ENCODE measurements at places on chromosomes 4 and X.

- no peak for DNase-seq
These were observed 261.1 kb upstream of the PLCXD1 start for GRCh38 chrX:19912-20571.

DNA sequence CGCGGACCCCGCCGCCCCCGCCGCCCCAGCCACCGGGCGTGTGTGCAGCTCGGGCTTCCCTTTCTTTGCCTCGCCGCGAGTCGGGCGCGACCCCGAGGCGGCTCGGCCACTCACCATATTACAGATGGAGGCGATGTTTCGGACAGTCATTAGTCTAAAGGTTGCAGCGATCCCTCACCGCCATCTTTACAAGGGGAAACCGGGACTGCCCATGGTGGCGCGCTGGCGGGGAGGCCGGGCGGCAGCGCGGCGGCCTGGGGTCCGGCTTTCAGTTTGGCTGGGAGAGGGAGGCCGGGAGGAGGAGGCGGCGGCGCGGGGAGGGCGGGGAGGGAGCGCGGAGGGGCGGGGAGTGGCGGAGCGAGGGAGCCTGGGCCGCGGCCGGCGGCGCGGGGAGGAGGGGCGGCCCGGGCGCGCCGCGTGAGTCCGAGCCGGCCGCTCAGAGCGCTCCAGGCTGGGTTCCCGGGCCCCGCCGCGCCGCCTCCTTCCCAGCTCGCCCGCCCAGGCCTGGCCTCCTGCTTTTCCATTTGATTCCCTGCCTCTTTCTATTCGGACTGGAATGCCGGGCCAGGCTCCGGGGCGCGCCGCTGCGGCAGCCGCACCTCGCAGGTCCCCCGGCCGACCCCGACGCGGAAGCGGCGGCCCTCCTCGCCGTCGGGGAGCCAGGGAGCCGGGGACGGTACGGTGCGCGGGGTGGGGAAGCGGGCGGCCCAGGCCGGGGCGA, at the start of gene USP46:
TSS of gene USP46 (minus strand) at position 301 of the 721 bp plus-strand sequence. CDS start at position 150, 151 bp downstream.
- peak; percentile 62 for DNase-seq

DNA sequence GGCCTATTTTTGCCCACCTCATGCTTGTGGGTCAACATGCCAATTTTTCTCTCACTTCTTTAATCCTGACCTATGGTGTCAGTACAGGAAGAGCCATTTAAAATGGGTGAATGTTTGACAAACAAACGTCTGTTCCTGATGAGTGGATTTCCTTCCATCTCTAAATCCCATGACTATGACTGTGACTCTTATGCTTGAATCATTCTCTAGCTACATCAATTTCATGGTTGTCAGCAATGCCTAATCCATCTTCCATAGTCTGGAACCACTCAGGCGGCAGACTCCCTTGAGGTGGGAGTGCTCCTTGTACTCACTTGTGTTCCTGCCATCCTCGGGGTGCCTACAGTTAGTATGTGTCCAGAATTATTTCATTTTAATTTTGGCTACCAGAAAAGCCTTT, 194.9 kb upstream of the RPS6KA3 start:
- DNase-seq, result no peak

- DNase-seq, result no peak
These were observed 120.0 kb upstream of the MAB21L2 start for GRCh38 chr4:150461957-150462356.

GRCh38 chr4:3402491-3403347, 39.0 kb upstream of the HGFAC start:
- no peak for DNase-seq

- no peak for DNase-seq
These were observed 112.9 kb downstream of the MBNL3 start for GRCh38 chrX:132375941-132376340.

DNA sequence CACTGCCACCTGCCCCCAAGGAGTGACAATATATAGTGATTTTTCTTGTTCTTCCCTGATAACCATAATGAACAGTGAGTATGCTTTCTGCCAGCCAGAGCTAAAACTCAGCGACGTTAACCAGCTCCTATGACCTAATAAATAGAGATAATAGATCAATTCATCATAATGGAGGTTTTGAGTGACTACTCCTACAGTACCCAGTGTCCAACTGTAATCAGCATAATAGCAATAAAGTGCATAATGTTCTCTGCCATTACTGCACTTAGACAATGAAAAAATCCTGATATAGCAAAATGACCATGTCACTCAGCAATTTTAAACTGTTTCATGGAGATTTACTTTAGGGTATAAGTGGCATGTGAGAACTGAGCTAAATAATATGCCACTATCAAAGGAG, 20.7 kb upstream of the TXLNG start:
- no peak for DNase-seq

- DNase-seq, result no peak
These were observed 98.5 kb upstream of the FAM9C start for GRCh38 chrX:13142891-13143290.

- DNase-seq, result no peak
These were observed 11.8 kb upstream of the SPON2 start for GRCh38 chr4:1183985-1184773.

- DNase-seq, result no peak
These were observed 195.4 kb upstream of the PGRMC2 start for GRCh38 chr4:128483041-128483440.

- no peak for DNase-seq
These were observed 72.6 kb downstream of the STOX2 start for GRCh38 chr4:183977707-183978106.

- DNase-seq, result no peak
These were observed 5.9 kb upstream of the SCARB2 start for GRCh38 chr4:76219299-76220055.

DNA sequence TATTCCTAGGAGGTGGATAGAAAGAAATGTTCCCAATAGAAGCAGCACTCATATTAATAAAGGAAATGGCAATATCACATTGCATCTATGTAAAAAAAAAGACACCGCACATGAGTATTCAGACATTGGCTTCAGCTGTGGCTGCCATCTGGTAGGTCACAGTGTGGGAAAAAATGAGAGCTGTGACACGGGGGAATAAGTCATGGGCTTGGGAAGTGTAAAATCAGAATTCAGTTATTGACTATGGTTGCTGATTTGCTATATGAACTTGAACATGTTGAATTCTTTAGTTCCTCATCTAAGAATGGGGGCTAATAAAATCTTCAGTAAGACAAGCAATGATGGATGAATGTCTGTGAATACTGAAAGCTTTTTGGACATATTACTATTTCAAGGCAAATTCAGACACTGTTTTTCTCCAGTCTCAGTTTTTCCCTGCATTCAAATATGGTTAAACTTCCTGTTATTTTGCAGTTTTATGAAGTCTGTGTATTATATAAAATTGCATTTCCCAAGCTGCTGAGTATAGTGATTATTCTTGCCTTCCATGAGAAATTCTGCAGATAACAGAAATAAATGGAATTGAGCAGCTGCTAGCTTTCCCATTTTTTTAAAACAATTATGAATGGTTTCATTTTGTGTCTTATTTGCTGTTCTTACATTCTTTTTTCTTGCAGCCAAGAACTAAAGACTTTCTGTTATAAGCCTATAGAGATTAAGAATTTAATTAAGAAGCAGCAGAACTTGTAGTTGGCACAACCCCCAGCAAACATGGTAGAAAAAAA, 221.0 kb downstream of the ANKRD50 start:
- DNase-seq, result no peak

DNA sequence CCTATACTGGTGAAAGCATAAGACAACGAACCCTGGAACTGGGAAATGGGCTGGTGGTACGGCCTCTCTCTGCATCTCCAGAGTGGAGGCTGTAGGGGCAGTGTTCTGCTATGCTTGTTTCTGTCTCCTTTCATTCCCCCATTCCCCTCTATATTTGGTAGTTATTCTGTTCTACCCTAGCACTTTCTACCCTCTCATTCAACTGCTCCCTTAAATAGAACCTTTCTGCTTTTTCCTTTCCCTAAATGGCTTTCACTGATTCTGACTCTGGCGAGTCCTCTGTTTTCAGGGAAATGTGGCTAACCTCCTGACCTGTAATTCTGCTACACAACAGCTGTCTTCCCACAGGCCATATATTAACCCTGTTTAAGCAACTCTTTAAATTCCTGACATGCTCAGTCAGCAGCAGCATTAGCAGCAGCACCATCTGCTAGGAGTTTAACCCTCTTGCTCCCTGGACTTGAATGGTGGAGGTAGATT, 94.2 kb downstream of the CXCL13 start:
- DNase-seq, result no peak

DNA sequence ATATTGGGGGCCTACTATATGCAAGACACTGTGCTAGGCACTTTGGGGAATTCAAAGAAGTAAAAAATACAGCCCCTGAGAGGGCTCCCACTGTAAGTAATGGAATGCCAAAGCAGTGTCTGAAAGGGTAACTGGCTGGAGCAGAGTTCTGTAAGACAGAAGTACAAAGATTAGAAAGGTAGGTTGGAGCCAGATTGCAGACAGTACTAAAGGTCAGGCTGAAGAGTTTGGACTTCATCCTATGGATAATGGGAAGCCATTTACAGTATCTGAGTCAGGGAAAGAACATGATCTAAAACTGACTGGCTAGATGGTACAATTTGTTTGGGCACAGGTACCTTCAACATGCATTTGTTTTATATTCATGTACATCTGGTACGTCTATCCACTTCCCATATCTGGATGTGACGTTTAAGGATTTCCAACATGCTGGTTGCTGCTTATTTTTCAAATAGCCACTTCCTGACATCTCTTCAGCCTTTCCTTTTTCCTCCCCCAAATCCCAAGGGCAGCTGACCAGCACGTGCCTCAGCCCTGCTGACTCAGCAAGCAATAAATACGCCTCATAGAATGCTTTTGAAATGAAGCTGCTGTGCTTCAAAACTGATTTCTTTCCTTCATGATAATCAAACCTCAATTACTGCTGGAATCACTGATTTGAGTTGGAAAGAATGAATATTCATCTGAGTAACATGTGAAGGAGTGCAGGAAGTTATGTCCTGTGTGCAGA, 9.5 kb downstream of the ENOX2 start:
- DNase-seq, result no peak

DNA sequence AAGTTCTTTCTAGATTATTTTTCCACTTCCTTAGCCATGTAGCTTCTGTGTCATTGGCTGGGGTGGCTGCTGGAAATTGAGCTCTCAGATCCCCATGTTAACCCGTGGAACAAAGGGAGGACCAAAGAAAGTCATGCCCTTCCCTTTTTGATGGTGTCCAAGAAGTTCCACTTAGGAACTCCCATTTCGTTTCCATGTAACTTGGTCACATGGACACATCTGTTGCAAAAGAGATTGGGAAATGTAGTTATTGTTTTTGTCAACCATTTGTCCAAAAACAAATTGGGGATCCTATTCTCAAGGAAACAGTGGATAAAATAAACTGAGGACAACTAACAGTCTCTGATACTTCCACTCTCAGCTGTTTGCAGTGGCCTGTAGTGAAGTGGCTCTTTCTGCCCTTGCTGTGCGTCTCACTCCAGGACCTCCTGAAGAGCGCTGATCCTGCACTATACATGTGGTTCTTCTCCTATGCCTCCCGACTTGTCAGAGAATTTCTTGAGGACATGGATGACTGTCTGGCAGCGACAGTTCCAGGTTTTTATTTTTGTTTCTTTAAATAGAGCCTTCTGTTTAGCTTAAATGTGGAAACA, 125.3 kb upstream of the LNX1 start:
- DNase-seq, result no peak

DNA sequence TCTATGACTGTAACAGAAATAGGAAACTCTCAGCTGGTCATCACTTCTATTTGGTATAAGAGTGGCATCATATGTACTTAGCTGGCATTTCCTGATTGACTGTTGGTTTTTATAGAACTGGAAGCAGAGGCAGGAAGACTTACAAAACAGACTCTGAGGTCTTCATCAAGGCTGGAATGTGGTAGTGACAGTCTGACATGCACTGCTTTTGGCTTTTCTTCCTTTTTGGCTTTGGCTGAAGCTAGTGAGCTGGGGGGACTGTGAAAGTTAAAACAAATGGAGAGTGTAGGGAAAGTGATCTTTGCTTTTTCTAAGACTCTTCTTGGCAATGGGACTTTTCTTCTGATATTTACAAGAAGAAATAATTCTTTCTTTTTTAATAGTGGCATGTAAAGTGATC, 121.1 kb upstream of the SLC4A4 start:
- DNase-seq, result no peak

- no peak for DNase-seq
These were observed 101.7 kb upstream of the SOD3 start for GRCh38 chr4:24693636-24694035.

DNA sequence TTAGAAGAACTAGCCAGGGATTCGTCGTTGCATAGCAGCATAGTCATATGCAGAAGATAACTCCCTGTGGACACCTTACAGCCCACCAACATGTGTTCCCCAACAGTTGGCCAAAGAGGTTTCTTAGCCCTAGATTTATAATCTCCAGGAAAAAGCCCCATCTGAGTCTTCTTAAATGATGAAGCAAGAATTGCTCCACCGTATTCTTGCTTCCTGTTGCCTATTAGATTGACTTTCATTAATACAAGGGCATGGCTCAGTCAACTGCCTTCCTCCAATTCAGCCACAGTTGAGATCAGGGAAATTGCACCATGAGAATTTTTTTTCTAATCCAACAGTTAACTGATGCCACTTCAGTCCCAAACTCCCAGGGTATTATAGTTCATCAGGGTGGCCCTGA, 5.2 kb upstream of the AFF2 start:
- no peak for DNase-seq
